ENCODE measurements at places on chromosomes 16 and 17.

- peak; percentile 52 for DNase-seq
Observed at GRCh38 chr16:27289669-27290068, 21.1 kb upstream of the NSMCE1 start.

DNA sequence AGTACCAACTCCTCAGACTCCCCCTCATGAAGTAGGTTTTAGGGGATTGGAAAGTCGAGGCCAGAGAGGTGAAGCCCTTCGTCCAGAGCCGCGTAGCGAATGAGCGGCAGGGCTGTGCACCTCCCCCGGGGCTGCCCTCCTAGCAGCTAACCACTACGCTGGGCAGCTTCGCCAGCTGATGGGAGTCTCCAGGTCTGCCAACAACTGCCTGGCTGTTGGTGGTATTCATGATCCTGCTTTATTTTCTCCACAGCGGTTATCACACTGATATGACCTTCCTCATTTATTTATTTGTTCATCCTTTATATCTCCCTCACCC is 773 bp upstream of the NETO2 start:
- no peak for DNase-seq

- no peak for DNase-seq
Observed at GRCh38 chr16:62816971-62817519, 780.8 kb upstream of the CDH8 start.

GRCh38 chr16:23345237-23345636 is 43.1 kb downstream of the SCNN1B start:
- no peak for DNase-seq

DNA sequence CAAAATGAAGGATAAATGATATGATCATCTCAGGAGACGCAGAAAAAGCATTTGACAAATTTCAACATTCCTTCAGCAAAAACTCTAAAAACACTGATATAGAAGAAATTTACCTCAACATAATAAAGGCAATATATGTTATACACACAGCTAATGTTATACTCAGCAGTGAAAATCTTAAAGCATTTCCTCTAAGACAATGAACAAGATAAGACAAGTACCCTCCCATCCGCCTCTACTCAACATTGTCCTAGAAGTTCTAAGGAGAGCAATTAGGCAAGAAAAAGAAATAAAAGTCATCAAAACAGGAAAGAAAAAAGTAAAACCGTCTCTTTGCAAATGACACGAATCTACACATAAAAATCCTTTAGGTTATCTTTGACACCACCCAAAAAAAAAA is 1432.8 kb downstream of the CDH11 start:
- no peak for DNase-seq

GRCh38 chr16:31693733-31694132 is 166.0 kb downstream of the AHSP start:
- no peak for DNase-seq

DNA sequence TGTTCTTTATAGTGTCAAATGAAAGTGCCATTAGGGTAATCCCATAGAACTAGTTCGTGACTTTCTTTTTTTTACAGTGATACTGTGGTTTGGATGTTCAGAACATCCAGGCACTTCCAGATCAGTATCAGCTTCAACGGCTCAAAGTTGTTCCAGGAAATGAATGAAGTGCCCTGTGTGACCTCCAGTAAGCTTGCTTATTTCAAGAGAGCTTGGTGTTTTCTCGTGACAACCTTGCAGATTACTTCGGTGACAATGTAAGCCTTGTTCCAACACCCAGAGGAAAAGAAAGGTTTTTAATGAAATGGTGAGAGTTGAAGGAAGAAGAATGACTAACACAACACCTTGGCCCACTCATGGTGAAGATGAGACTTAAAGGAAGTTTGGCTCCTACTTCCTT is 16.0 kb upstream of the KCNJ16 start:
- no peak for DNase-seq

- DNase-seq = no peak
Observed at GRCh38 chr16:143047-143446, 4.6 kb upstream of the NPRL3 start.

DNA sequence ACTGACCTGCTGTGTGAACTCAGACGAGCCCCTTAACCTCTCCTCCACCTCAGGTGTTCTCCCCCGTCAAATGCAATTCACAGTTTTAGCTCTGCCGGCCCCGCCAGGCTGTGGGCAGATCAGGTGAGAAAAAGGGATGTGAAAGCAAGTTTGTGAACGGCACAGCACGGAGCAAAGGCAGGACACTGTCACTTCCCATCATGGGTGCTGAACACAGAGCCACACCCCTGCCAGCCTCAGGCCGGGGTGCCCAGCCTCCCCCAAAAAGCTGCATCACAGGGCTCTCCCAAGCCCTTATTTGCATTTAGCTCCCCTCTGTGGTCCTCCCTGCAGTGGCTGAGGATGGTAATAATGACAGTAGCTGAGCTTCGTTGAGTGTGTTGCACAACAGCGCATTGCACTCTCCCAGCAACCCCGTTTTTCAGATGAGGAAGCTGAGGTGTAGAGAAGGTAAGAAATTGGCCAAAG is 88.8 kb upstream of the TNRC6C start:
- DNase-seq = no peak

- DNase-seq = no peak
Observed at GRCh38 chr17:35297666-35298065, 54.8 kb downstream of the SLFN5 start.

DNA sequence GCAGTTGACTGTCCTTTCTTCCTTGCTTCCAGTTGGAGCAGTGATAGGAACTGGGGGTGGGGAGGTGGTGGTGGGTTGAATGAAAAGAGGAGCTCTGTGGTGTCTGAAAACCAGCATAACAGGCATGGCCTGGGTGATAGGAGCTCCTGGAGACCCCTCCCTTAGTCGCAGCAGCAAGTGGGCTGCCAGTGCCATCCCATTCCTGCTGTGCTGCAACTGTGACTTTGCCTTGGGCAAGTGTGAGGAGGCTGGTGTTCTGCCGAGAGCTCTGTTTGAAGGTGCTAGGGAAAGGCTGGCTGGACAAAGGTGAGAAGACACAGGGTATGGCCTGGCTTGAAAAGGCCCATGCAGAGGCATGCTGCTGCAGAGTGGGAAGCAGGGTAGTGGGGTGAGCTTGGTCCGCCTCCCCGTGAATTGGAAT is 2.7 kb upstream of the CDK5R1 start:
- no peak for DNase-seq

Measured in Jurkat, Clone E6-1 (cell line).